Activated T-helper 2 cell treated with anti-CD3 and anti-CD28 coated beads, Interferon-gamma antibody, Interleukin-2, Interleukin-4, amounts not matched to agents 10 μg/mL and 5 μg/mL and 100 μg/mL, durations not matched to agents 14 hours and 24 hours and 36 hours (primary cell): ENCODE measurements at places on chromosomes 12 and 14.

DNA sequence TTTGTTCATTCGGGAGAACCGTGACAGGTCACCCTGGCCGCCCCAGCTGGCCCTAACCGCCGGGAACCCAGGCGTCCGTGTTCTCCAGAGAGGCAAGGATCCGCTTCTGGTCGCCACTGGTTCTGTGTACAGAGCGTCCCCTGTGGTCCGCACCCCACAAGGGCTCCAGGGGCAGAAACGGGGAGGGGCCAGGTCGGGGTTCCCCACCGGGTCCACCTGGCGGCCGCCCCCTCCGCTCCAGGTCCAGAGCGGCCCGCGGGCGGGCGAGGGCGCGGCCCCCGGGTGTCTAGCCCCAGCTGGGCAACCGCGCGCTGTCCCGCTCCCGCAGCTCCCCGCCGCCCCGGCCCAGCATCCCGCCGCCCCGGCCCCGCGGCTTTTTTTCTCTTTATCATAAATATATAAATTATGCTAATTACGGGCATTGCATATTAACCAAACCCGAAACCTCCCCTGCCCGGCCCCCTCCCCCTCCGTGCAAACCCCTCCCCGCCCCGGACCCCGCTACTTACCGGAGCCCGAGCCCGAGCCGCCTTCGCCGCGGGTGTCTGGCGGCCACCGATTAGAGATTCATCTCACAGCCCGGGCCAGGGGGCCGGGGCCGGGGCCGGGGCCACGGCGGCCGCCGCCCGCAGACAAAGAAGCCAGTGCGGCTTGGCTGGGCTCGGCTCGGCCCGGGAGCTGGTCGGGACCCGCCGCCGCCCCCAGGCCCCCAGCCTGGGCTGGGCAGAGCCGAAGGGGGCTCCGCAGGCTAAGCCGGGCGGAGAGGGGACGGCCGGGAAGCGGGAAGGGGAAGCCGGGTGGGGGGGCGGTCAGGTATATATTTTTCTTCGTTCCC, 512 bp downstream of the POU6F1 start:
- peak; percentile 19 for DNase-seq

- DNase-seq: no peak
Measured at GRCh38 chr12:81615026-81615588, 144.0 kb downstream of the PPFIA2 start.

DNA sequence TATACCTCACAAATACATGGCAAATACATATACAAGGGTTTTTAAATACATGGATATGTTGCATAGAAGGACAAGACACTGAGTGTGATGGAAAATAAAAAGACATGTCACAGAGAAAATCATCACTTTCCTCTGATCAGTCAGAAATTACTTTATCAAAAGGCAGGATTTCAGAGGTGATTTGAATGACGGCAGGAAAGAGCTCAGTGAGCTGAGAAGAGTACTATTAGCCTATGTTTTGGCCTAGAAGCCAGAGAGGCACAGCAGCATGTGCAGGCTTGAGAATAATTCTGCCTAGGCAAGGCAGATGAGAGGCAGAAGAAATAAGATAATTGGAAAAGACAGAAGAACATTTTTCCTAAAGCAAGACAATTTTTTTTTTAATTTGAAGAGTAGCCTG, 94.9 kb downstream of the BCAT1 start:
- no peak for DNase-seq

DNA sequence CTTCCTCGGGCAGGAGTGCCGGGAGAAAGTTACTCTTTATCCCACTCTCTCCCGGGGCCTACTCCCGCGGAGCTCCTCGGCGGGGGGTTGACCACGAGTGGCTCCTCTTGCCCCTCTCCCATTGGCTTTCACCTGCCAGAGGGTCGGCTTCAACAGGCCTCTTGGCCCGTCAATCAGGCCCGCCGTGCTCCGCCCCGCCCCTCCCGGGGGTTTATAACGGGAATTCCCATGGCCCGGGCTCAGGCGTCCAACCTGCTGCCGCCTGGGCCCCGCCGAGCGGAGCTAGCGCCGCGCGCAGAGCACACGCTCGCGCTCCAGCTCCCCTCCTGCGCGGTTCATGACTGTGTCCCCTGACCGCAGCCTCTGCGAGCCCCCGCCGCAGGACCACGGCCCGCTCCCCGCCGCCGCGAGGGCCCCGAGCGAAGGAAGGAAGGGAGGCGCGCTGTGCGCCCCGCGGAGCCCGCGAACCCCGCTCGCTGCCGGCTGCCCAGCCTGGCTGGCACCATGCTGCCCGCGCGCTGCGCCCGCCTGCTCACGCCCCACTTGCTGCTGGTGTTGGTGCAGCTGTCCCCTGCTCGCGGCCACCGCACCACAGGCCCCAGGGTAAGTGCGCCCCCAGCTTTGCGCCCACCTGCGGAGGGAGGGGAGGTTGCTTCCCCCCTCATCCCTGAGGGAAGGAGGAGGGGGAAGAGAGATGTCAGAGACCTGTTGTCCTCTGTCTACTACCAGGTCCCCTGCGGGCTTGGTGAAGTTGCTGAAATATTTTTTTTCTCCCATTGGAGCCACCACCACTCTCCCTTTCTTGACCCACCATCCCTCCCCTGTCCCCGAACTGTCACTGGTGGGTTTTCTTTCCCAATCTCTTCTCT, at the start of gene SMOC1:
TSS of gene SMOC1 (plus strand) at position 242 of the 869 bp plus-strand sequence. CDS start at position 505, 263 bp downstream.
- DNase-seq: no peak

DNA sequence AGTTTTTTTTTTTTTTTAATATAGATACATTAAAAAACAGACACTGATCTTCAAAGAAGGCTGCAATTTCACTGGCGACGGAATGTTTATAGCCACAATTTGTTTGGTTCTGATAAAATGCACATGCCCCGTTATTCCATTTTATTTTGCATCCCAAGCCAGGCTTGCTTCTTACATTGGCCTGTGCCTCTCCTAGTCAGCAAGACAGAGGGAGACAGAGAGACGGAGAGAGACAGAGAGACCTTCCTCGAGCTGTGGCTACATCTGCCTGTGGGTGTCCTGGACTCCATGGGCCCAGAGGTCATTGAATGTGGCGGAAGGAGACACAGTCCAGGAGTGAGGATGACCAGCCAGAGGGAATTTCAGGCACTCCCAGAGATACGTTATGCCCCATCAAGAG, 926.6 kb downstream of the VRK1 start:
- no peak for DNase-seq

- DNase-seq: no peak
Measured at GRCh38 chr14:44846232-44846824, 115.4 kb downstream of the KLHL28 start.

DNA sequence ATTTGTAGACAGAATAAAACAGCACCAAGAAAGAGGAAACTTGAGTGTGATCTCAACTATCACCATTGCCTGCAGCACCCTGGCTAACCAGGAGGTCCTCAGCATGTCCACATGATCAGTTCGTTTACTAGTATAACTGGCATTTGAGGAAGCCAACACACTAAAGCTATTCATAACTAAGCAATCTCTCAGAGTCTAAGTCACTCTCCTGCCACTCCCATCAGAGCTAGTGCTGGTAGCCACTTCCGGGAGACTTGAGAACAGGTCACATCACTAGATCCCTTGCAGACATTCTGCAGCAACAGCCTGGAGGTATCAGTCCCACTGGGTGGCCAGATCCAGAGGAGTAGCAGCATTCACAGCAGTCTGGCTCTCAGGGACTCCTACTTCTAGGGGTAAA, 352.9 kb upstream of the OR4E1 start:
- DNase-seq: no peak

- peak; percentile 36 for DNase-seq
Measured at GRCh38 chr12:107372229-107372658, 278.9 kb upstream of the CRY1 start.

DNA sequence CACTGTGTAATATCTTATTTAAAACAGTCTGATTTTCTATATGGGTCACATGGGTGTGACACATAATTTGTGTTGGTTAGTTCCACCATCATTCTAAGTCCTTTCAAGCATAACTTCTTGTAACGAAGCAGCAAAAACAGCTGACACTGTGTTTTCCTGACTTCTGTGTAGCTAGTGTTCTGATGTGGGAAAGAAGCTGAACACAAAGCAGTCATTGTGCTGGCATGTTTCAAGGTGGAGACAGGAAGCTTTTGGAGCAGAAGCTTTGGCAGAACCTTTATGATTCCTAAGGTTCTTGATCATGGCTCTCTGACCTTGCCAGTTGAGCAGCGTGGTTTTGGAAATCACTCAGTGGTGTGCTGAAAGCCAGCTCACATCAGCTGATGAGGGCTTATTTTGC, 351.7 kb upstream of the MDGA2 start:
- DNase-seq: no peak

DNA sequence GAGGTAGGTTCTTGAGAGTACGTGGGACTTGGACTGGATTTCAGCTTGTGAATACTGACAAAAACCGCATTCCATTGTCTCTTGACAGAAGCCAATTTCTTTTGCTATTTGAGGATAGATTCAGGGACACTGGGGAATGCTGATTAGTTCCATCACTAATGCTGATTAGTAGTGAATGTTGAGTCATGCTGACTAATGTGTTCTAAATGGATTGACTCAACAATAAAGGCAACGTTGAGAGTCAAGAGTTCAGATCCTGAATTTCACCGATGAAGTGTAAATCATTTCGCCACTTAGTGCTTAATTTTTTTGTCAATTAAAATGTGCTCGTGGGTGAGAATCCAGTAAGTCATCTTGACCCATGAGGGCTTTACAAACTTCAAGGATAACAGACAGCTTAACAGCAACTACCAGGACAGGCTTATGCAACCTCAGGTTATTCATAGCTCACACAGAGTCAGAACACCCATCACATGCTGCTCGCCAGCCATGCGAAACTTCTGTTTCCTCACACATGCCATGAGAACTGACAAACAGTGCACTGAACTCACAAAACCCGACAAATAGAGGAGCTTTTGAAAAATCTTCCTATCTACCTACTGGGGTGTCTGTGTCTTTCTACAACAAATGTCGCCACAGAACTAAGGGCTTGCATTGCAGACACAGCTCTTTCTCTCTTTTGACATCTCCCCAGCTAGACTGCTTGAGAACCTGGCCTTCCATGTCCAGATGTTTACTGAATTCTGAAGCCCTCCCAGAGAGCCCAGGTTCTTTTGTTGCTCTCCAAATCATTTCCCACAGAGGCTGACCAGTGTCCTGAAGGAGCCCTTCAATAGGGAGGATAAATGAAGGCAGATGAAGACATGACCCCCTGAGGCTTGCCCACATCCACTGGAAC, 316.4 kb downstream of the ZFP36L1 start:
- DNase-seq: no peak

- no peak for DNase-seq
Measured at GRCh38 chr14:70441641-70442040, 10.3 kb upstream of the ADAM21 start.

DNA sequence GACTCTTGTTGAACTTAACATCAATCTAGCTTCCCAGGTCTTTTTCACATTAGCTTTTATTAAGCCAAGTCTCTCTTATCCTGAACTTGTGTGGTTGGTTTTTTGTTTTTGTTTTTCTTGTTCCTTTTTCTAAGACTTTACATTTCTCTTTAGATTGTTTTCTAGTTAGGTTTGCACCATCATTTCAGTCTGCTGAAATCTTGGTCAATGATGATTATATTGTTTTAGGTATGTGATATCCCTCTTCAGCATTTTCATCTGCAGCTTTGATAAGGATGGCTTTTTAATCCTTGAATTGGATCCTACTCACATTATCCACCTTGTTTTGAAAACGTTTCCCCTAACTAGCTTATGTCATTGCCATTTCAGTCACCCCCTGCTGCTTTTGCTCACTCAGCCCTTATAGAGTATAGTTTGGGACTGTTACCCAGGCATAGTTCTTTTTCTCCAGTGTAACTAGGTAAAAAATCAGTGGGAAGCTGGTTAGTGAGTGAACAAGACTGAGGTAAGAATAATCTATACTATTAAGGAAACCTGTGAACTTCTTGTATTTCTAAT, 22.0 kb downstream of the YLPM1 start:
- no peak for DNase-seq

GRCh38 chr12:20063116-20063515, 305.2 kb upstream of the PDE3A start:
- no peak for DNase-seq

GRCh38 chr12:45076417-45077026, 25.6 kb upstream of the DBX2 start:
- no peak for DNase-seq

- DNase-seq: no peak
Measured at GRCh38 chr12:59823567-59823966, 227.7 kb downstream of the SLC16A7 start.

GRCh38 chr14:71143381-71144290, 236.4 kb downstream of the PCNX1 start:
- DNase-seq: peak; percentile 63

DNA sequence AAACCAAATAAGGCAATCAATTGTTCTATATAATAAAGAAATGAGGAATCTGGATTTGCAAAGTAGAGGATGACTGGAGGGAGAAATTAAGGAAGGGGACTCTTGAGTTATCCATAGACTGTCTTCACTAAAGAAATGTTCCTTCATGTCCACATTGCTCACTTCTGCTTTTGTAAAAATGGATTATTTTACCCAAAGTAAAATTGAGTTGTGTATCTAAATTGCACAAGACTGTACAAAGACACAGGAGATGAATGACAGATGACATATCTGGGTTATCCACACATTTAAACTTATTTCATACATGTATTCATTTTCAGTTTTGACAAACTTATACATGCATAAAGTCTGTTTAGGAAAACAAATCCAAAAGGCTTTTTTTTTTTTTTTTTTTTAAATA, 11.3 kb downstream of the ATP2B1 start:
- DNase-seq: no peak

DNA sequence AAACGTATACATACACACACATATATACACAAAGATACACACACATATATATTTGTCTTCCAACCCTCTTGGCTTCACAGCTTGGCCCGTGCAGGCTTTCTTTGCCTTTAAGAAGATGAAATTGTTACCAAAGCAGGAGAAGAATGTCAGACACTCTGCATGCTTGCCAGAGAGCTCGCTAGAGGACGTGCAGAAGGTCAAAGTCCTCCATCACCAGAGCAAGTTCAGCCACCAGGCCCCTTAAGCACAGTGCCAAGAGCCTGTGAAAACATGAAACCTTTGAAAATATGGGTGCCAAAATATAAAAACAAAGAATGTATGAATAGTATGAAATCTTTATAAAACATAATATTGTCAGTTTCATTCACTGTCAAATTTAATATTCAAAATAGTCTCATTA, 14.9 kb upstream of the MCRS1 start:
- no peak for DNase-seq

DNA sequence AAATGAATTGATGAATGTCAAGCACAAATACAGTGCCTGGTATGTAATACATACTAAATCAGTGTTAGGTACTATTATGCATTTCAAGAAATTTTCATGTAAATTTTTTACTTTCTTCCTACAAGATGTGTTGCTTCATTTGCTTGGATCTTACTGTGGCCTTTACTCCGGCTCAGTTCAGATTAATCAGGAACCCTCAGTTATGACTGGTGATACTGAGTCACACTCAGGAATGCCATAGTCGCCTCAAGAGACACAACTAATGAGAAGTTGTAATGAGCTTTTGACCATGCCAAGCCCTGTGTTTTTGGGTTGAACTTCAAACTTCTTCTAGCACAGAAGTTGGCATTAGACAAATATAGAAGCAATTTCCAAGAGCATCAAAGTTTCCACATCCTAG, 96.0 kb downstream of the TGFB3 start:
- no peak for DNase-seq

- no peak for DNase-seq
Measured at GRCh38 chr12:120254809-120255208, 10.7 kb downstream of the PXN start.
